Stimulated activated CD4-positive, alpha-beta T cell treated with anti-CD3 and anti-CD28 coated beads, TNF-alpha, amount 100 ng/mL, for 1 hour (primary cell): ENCODE measurements at places on chromosomes 13 and 19.
A peak's percentile ranks its signal among the peaks of the same experiment; 100 is the strongest.

DNA sequence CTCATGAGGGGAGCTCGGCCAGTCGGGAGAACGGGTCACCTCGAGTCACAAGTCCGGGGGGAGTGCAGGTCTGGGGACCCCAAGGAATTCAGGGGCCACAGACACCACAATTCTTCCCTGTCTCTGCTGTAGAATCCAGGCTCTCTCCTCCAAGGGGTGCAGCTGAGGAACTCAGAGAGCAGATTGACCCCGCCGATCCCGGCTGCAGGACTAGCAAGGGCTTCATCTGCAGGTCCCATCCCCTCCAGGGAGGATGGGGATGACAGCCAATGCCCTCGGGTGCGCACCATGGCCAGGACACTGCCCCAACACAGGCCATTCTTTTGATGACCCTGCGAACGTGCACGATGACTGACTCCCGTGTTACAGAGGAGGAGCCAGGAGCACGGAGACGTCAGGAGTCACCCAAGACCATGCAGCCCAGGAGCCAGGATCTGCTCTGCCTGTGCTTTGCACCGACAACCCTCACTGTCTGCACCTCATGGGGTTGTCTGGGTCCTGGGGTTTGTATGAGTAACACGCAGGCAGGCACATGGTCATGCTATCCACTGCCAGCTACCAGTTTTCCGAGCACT lies 48.5 kb upstream of the TUBGCP3 start:
- no peak for DNase-seq

DNA sequence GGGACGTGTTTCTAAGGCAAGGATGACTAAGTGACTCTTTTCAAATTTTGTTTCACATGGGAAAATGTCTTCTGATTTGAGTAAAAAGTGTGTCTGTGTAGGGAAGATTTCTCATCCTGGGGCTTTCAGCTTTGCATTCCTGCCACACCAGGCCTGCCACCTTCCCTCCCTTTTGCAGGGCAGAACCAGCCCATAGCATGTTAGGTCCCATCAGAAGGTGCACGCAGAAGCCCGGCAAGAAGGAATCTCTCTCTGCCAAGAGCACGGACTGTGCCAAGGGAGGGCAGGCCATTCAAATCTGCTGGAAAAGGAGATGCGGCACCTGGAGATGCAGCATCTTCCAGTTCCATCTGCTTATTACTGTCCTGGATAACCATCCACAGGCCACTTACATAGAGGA lies 212.0 kb downstream of the SLC7A1 start:
- no peak for DNase-seq

- DNase-seq = no peak
Observed at GRCh38 chr13:40346592-40346991, 319.8 kb downstream of the FOXO1 start.

- DNase-seq = no peak
Observed at GRCh38 chr19:35029737-35030256, 473 bp upstream of the SCN1B start.

DNA sequence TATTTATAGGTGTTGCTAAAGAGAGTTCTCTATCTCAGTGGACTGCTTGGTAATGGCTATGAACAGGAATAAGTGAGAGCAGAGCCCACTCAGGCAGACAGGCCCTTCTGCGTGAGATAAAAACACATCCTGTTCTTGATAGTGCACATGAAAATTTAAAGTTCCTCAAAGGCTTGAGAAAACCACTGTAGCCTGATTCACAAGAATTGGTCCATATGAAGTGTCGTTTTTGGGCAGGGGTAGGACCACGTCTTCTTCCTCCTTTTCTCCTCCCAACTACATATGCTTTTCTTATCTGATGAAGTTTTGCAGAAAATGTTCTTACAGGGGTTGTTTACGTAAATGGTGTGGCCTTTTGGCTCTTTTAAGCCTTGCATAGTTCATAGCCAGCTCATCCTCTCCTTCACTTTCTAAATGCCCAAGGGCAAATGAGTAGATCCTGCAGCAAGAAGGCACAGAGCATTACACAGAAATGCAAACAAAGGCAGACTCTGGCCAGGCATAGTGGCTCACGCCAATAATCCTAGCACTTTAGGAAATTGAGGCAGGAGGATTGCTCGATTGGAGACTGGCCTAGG lies 53.8 kb downstream of the RNF6 start:
- DNase-seq = no peak

DNA sequence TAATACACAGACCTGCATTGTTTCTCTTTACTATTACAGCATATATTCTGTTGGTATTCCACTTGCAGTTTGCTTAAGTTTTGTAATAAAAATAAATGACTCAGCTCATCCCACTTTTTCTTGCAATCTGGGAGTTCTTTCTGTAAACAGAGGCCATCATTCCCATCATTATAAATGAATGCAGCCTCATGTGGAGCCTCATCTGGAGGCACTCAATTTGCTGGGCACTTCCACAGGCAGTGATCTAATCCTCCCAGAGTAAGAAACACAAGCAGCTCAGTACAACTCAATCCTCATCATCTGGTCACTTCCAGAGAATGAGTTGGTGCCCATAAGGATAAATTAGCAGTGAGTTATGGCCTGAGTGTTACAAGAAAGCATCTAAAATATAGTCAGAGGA lies 2801.9 kb downstream of the PCDH9 start:
- DNase-seq = no peak

DNA sequence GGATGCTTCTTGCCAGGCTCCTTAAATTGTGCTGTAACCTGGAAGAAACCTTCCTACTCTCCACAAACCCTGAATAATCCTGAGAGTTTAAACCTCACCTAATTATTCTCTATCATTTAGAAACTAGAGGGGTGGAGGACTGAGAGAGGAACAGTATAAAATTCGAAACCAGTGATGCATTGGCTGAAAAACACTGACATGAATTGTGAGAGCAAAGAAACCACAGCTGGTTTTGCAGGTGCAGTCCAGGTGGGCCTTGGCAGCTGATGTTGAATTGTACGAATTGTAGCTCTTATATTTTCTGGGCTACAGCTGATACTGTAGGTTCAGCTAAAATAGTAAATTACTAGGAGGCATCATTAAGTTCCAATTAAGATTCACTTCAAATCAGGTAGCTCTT lies 227.0 kb upstream of the SLITRK5 start:
- DNase-seq = no peak

- DNase-seq = no peak
Observed at GRCh38 chr13:104577071-104577815, 1511.0 kb upstream of the SLC10A2 start.

GRCh38 chr13:20369886-20370361 lies 137.8 kb upstream of the GJB6 start:
- DNase-seq = no peak

DNA sequence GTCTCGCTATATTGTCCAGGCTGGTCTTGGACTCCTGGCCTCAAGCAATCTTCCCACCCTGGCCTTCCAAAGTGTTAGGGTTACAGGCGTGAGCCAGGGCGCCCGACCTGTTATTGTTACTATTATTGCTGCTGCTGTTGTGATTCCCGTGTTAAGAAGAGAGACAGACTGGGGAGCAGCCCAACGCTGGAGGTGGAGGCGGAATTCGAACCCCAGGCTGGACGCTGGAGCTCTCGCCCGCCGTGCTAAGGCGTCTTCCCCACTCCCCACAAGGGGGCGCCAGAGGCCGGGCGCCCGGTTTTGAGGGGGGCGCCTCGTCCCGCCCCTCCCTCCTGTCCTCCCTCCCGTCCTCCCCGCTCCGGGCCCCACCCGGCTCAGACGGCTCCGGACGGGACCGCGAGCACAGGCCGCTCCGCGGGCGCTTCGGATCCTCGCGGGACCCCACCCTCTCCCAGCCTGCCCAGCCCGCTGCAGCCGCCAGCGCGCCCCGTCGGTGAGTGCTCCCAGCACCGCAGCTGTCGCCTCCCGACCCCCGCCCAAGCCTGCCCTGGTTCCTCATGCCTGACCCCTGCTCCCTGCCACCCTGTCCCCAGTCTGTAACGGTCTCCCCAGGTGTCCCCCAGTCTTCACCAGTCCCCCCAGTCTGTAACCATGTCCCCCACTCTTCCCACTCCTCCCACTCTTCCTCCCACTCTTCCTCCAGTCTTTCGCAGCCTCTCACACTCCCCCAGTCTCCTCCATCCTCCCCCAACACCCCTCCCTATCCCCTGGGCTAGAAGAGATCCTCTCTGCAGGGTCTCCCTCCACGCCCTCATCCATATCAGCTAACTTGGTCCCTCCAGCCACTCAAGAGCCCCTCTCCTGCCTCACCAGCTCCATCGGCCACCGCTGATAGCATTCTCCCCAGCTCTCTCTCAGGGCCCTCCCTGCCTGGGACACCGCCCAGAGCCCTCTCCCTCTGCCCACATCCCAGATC lies at the start of gene EHD2:
TSS of gene EHD2 (plus strand) at position 377 of the 976 bp plus-strand sequence. CDS start 3,191 bp downstream, outside the sequence.
- peak; percentile 45 for DNase-seq

- no peak for DNase-seq
Observed at GRCh38 chr19:16248380-16249023, 50.8 kb downstream of the AP1M1 start.

DNA sequence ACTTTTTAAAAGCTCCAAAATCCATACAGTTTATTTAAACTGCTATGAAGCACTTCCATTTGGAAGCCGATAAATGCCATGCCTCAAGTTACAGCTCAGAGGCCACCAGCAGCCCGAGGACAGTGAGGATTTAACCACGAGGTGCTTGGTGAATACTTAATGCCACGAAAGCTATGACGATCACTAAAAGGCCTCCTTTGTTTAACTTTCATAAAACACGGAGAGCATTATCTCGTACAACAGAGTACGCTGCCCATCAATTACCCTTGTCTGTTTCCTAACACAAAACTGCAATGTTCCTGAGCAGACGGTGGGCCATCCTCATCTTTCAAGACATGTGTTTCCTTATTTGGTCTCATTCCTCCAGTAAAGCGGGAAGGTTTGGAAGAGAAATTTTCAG lies 58.4 kb downstream of the PEPD start:
- no peak for DNase-seq

GRCh38 chr13:30923418-30923817 lies 9.0 kb upstream of the TEX26 start:
- no peak for DNase-seq

DNA sequence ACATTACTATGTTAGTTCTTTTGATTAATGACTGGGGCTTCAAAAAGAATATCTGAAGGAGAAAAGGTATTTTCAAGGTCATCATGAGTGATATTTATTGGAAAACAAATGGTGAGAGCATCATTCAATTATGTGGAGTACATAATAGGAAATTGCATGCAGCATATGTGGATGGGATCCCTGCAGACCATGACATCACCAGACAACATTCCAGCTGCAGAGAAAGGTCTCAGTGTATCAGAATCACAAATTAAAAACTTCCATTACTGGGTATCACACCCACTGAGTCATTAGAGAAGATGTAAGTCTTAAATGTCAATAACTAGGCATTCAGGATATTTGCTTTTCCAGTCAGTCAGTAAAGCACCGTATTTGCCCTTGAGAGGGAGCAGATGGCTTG lies 574.4 kb upstream of the SLC10A2 start:
- no peak for DNase-seq

GRCh38 chr19:55962186-55962585 lies 14.6 kb downstream of the NLRP8 start:
- no peak for DNase-seq

DNA sequence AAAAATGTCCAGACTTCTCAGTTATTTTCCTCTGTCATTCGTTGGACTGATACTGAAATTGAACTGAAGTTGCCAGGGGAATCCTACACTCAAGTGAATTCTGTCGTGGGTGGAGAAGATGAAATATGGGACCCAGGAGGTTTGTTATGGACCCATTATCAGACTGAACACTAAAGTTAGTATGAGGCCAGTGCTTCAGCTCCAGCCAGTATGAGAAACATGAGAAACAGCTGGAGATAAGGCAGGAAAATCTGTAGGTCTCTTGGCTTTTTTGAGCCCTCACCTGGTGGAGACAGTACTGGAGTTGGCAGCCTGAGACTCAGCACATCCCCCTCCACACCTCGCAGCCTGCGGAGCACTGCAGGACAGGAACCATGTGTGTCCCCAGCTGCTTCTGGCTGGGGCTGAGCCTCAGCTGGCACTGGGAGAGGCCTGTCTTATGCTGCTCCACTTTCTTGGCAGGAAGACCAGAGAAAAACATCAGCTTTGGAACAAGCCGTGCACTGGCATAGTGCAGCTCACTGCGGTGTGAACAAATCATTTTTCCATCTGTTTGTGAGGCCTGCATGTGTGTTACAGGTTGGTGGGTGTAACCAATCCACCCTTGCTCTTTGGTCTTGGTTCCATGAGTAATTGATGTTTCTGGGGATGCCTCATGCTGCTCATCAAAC lies 641.0 kb downstream of the FGF9 start:
- no peak for DNase-seq

GRCh38 chr13:111911121-111911720 lies 155.7 kb upstream of the SOX1 start:
- DNase-seq = no peak

- no peak for DNase-seq
Observed at GRCh38 chr19:8635422-8635821, 5.0 kb downstream of the NFILZ start.

DNA sequence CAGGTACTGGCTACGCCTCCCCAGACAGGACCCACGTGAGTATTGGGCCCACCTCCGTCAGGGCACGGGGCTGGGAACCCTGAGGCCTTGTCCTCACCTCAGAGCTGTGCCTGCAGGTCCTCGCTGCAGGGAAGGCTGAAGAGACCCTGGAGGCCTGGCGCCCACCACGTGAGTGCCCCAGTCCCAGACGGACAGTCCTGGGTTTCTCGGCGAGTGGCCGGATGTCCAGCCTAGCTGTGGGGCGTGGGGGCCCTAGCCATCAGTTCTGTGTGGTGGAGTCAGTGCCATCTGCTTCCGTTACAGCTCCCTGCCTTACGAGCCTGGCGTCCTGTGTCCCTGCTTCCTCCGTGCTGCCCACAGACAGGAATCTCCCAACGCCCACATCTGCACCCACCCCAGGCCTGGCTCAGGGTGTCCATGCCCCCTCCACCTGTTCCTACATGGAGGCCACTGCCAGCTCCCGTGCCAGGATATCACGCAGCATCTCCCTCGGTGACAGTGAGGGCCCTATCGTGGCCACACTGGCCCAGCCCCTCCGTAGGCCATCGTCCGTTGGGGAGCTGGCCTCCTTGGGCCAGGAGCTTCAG lies 7.8 kb upstream of the OVOL3 start:
- no peak for DNase-seq

GRCh38 chr13:98681049-98681448 lies 71.4 kb downstream of the SLC15A1 start:
- no peak for DNase-seq

- DNase-seq = no peak
Observed at GRCh38 chr13:73754727-73755292, 379.4 kb downstream of the KLF12 start.
